Body of pancreas (tissue), 4 donors: ENCODE measurements at places on chromosomes 1 and 21.

DNA sequence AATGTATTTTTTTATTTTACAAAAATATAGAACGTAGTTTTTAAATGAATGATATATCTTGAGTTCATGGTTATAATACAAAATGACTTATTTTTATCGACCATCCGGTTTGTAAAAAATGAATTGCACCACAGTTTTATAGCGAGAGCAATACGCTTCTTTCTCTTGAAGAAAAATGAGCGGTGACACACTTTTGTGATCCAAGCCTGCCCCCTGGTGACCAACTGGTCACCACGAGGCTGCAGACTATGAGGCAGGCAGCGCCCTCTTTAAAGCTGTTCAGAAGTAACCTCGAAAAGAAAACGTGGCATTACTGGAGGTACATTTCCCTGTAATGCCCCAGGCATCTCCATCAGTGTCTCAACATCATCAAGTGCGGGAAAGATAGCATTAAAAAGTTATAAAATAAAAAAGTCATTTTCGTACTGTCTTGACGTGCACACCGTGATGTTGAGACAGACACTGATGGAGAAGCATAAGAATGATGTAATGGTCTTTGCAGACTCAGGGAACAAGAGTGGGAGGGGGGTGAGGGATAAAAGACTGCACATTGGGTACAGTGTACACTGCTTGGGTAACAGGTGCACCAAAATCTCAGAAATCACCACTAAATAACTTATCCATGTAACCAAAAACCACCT is 734.2 kb upstream of the ADAMTS5 start:
- H3K27me3 ChIP-seq = no peaks in the 10 kb centered on the region
- no peaks in the 10 kb centered on the region for H3K36me3 ChIP-seq
- peak; percentile 90 for DNase-seq
- no peaks in the 10 kb centered on the region for H3K4me1 ChIP-seq
- no peak overlapping the region for H3K4me3 ChIP-seq

DNA sequence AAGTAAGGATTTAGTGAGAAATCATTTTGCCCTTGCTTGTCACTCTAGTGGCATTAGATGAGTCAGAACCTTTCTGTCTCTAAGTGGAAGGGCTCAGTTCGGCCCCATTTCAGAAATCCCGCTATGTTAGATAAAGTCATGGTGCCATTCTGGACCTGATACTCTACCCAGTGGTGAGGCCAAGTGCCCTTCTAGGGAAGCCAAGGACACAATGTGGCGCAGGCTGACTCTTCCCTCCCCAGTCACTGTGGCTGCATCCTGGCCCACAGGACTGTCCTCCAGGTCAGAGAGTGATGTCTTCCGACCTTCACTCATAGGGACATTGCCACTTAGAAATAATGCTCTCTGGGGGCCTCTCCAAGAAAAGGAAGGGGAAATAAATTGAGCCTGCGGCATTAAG is 48.3 kb upstream of the MTR start:
- H3K27ac ChIP-seq = no peak overlapping the region
- no peaks in the 10 kb centered on the region for H3K27me3 ChIP-seq
- H3K36me3 ChIP-seq = no peaks in the 10 kb centered on the region
- no peak for DNase-seq
- no peak overlapping the region for H3K4me3 ChIP-seq
- H3K4me1 ChIP-seq = no peaks in the 10 kb centered on the region

- DNase-seq = no peak
- H3K4me1 ChIP-seq = peaks cover 54% of the 10 kb centered on the region
- H3K27ac ChIP-seq = peak overlapping the region; percentile 62
These were observed 58.9 kb downstream of the WLS start for GRCh38 chr1:68173283-68173935.

- no peaks in the 10 kb centered on the region for H3K36me3 ChIP-seq
- H3K27ac ChIP-seq = no peak overlapping the region
- H3K27me3 ChIP-seq = no peaks in the 10 kb centered on the region
- no peak overlapping the region for H3K4me3 ChIP-seq
These were observed 16.2 kb downstream of the AMPD2 start for GRCh38 chr1:109635862-109636200.

GRCh38 chr1:42949312-42950115 is 9.2 kb downstream of the SLC2A1 start:
- peak overlapping the region; percentile 30 for H3K27ac ChIP-seq
- peaks cover 39% of the 10 kb centered on the region for H3K4me1 ChIP-seq
- H3K4me3 ChIP-seq = no peak overlapping the region
- H3K27me3 ChIP-seq = no peaks in the 10 kb centered on the region
- H3K36me3 ChIP-seq = no peaks in the 10 kb centered on the region

- no peak overlapping the region for H3K27ac ChIP-seq
- no peak for DNase-seq
- H3K36me3 ChIP-seq = no peaks in the 10 kb centered on the region
- H3K4me1 ChIP-seq = no peaks in the 10 kb centered on the region
- H3K4me3 ChIP-seq = no peak overlapping the region
These were observed 50.7 kb upstream of the KCNE2 start for GRCh38 chr21:34313116-34313515.

DNA sequence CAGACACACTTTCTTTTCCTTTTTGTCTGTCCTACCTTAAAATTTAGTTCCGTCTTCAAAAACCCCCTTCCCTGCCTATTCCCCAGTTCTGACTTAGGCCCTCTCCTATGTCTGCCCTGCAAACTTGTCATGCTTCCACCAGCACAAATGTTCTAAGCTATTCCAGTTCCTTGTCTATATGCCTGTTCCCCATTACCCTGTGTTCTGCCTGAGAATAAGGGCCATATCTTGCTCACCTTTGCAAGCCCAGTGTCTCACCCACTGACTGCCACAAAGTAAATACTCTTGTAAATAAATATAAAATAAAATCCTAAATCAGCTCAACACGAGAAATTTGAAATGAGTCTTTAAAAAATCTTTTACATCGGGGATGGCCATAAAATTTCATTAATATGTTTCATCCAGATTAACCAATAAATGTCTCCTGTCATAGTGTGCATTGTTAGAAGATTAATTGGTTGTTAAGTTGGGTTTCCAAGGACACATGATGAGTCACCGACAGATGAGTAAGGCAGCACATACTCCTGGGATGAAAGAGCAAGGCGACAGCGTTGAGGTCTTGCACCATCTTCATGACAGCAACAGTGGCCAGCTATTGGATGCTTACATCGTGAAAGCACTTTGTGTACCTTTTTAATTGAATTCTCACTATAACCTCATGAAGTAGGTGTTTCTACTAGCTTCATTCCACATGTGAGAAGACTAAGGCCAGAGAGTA is 92.6 kb upstream of the NGF start:
- no peak for DNase-seq
- H3K27ac ChIP-seq = no peak overlapping the region
- no peaks in the 10 kb centered on the region for H3K27me3 ChIP-seq
- no peaks in the 10 kb centered on the region for H3K4me1 ChIP-seq
- H3K4me3 ChIP-seq = no peak overlapping the region

- peaks cover 29% of the 10 kb centered on the region for H3K4me1 ChIP-seq
- no peaks in the 10 kb centered on the region for H3K36me3 ChIP-seq
- peak overlapping the region; percentile 95 for H3K27ac ChIP-seq
- DNase-seq = peak; percentile 63
- H3K4me3 ChIP-seq = peak overlapping the region; percentile 65
- no peaks in the 10 kb centered on the region for H3K27me3 ChIP-seq
These were observed 759 bp downstream of the AHCTF1 start for GRCh38 chr1:246930830-246931548.

DNA sequence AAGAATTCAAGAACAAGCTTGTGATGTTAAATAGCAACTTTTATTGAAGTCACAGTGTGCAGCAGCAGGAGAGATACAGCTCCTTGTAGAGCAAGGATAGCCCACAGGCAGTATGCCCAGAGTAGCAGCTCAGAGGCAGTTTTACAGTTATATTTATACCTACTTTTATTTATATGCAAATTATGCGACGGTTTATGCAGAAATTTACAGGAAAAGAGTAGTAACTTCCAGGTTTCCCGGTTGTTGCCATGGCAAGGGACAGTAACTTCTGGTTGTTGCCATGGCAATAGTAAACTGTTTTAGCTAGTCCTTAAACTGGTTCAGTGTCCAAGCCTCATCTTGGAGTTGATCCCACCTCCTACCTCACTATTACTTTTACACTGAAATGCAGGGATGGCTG is 344.6 kb upstream of the LYPLAL1 start:
- no peaks in the 10 kb centered on the region for H3K27me3 ChIP-seq
- DNase-seq = no peak
- no peak overlapping the region for H3K27ac ChIP-seq
- no peaks in the 10 kb centered on the region for H3K4me1 ChIP-seq
- no peak overlapping the region for H3K4me3 ChIP-seq

DNA sequence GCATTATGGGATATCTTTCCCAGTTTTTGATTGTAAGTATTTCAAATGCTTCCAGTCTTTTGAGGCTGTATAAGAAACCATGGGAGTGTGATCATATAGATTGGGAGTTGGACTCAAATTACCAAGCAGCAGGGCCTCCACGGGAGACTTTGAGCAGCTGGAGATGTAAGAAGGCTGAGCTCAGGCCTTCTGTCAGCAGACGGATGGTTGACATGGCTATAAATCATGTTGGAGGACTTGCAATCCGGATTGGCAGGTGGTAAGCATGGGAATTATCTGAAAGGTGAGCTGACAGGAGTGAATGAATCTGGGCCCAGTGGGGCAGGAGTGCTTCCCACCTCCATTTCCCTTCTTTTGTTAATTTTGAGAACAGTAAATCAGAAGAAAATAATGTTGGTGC is 83.2 kb upstream of the PPM1J start:
- H3K4me3 ChIP-seq = no peak overlapping the region
- no peaks in the 10 kb centered on the region for H3K27me3 ChIP-seq
- no peaks in the 10 kb centered on the region for H3K36me3 ChIP-seq
- H3K4me1 ChIP-seq = peaks cover 7% of the 10 kb centered on the region

DNA sequence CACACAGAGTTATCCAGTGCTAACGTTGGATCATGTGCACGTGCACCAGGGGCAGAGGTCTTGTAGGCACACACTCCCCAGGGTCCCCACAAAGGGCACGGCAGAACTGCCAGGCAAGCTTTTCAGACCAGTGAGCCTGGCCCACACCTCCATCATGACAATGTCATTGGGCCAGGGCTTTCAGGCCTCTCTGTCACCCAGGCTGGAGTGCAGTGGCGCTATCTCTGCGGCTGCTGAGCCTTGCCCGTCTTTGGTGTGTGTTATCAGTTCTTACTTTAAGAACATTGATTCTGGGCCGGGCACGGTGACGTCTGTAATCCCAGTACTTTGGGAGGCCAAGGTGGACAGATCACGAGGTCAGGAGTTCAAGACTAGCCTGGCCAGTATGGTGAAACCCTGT is 44.2 kb downstream of the PKNOX1 start:
- no peaks in the 10 kb centered on the region for H3K36me3 ChIP-seq
- no peak overlapping the region for H3K27ac ChIP-seq
- H3K4me1 ChIP-seq = no peaks in the 10 kb centered on the region
- no peak for DNase-seq
- H3K4me3 ChIP-seq = no peak overlapping the region

- peak; percentile 77 for DNase-seq
- H3K36me3 ChIP-seq = no peaks in the 10 kb centered on the region
- H3K4me3 ChIP-seq = no peak overlapping the region
- peak overlapping the region; percentile 41 for H3K27ac ChIP-seq
- H3K4me1 ChIP-seq = peaks cover 9% of the 10 kb centered on the region
These were observed 12.8 kb upstream of the CDC42 start for GRCh38 chr1:22039594-22040285.

GRCh38 chr1:9166289-9167235 is 37.7 kb upstream of the GPR157 start:
- H3K4me1 ChIP-seq = peaks cover 43% of the 10 kb centered on the region
- no peaks in the 10 kb centered on the region for H3K36me3 ChIP-seq
- H3K27ac ChIP-seq = no peak overlapping the region
- no peak overlapping the region for H3K4me3 ChIP-seq

DNA sequence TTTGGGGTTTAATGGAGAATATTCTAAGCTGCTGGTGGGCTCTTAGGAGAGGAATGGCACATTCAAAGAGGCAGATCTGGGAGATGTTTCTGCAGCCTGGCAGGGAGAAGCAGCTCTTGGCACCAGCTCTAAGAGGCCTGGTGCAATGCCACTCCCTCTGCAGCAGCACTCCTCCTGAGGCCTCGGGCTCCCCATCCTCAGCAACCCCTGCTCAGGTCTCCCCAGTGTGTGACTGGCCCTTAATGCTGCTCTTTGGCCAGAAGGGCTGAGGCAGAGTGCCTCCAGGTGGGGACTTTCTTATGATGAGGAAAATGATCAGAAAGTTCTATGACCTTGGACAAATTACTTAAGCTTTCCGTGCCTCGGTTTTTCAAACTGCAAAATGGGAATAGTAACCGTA is 55.5 kb downstream of the MAB21L3 start:
- no peak overlapping the region for H3K4me3 ChIP-seq
- peaks cover 14% of the 10 kb centered on the region for H3K4me1 ChIP-seq
- no peaks in the 10 kb centered on the region for H3K36me3 ChIP-seq
- no peak overlapping the region for H3K27ac ChIP-seq

- H3K36me3 ChIP-seq = no peaks in the 10 kb centered on the region
- DNase-seq = no peak
- no peaks in the 10 kb centered on the region for H3K27me3 ChIP-seq
- H3K27ac ChIP-seq = peak overlapping the region; percentile 90
- H3K4me3 ChIP-seq = no peak overlapping the region
These were observed 1.4 kb downstream of the RAVER2 start for GRCh38 chr1:64745986-64746940.

DNA sequence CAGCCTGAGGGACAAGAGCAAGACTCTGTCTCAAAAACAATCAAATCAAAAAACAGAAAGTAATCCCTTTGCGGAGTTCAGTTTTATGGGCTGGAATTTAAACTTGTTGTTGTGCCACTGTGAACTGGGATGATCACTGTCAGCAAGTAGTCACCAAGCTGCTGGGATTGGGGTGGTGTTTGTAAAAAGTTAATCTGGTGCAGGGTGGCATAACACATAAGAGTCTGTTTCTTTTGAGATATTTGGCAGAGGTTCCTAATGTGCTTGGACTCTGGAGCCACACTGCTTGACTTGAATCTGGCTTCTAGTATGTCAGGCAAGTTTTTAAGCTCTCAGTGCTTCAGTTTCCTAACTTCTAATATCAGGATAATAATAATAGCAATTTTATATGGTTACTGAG is 6.6 kb downstream of the CLIC4 start:
- no peaks in the 10 kb centered on the region for H3K36me3 ChIP-seq
- no peak overlapping the region for H3K27ac ChIP-seq
- peaks cover 16% of the 10 kb centered on the region for H3K4me1 ChIP-seq
- H3K27me3 ChIP-seq = no peaks in the 10 kb centered on the region
- no peak overlapping the region for H3K4me3 ChIP-seq

GRCh38 chr1:33260439-33260838 is 4.1 kb downstream of the ZNF362 start:
- H3K4me1 ChIP-seq = peaks cover 51% of the 10 kb centered on the region
- no peak for DNase-seq
- H3K27me3 ChIP-seq = no peaks in the 10 kb centered on the region
- H3K27ac ChIP-seq = no peak overlapping the region
- H3K36me3 ChIP-seq = no peaks in the 10 kb centered on the region
